ENCODE measurements at places on chromosomes 4 and X. TPM values are rescaled to one million over a fixed set of nuclear protein-coding genes. Genes with fewer than 3 reads are reported as not detected.

Gene CT47B1
- not detected for total RNA-seq

Gene SLC2A9
- total RNA-seq = 0.43 TPM

Gene ARHGEF38
- total RNA-seq = not detected

Gene FHIP1A
- 0.28 TPM for total RNA-seq

Gene SERPINA7
- not detected for total RNA-seq

Gene BANK1
- 0.44 TPM for total RNA-seq

Gene IRF2
- 52.2 TPM for total RNA-seq

Gene ZNF41
- total RNA-seq = 7.1 TPM

Gene CHRDL1
- total RNA-seq = 0.44 TPM

Gene FAT4
- 0.03 TPM for total RNA-seq

Gene CXorf65
- 4.0 TPM for total RNA-seq

Gene MAGEA2B
- not detected for total RNA-seq

Gene KIAA1210
- not detected for total RNA-seq
